ENCODE measurements at places on chromosomes 1 and 21.

DNA sequence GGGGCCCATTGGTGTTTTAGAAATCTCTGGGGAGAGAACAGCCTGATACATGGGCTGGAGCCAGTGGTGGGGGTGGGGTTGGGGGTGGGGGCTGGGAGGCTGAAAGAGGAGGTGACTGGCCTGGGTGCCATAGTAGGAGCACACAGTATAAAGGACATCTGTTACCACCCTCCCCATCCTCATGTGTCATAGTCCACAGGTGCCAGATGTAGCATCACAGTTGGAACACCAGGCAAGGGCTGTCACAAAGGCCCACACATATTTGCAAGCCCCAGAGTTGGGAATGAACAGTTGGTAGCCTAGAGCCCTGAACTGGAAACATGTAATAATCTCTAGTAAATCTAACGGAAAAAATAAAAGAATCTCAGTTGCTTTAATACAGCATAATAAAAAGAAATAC lies 55.1 kb upstream of the CR2 start:
- no peak for DNase-seq

DNA sequence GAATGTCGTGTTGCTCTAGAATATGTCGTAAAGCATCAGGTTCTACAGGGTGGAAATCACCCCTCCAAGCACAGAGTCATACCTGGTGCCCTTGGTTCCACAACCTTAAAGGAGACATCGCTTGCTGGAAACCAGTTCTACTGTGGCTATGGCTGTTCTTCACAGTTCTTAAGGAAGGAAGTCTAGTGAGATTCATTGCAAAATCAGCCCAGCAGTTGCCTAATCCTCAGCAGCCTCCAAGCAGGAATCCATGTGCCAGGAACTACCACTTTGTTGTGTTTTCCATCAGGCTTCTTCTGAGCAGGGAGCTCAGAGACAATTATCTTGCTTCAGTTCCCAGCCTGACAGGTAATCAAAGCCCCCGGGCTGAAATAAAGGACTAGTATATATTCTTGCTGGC lies 45.0 kb upstream of the SLC35F3 start:
- no peak for DNase-seq

DNA sequence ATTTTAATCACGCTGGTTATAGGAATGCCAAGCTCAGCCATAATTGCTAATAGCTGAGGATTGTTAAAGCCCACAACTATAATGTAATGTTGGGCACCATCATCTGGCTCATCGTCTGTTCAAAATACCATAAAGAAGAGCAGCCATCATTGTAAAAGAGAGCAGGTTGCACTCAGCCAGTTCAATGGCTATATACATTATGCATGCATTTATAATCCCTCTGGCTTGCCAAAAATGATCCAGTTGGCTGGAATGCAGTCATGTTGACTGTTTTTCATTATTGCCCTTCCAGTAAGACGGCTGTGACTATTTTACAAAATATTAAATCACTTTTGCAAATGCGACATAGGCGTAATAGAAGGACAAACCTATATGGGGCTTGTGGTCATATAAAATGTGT lies 85.3 kb downstream of the SPAG17 start:
- no peak for DNase-seq

- no peak for DNase-seq
These were observed 125.9 kb upstream of the EDN2 start for GRCh38 chr1:41610361-41610760.

- DNase-seq, result no peak
These were observed 9.0 kb downstream of the CREG1 start for GRCh38 chr1:167544447-167545093.

Data from CD4-positive, alpha-beta T cell treated with Interleukin-4 for 1 hour (primary cell).